ENCODE measurements at places on chromosomes 1 and 21.

GRCh38 chr1:203287109-203287893 lies 18.0 kb upstream of the BTG2 start:
- peak; percentile 47 for DNase-seq

DNA sequence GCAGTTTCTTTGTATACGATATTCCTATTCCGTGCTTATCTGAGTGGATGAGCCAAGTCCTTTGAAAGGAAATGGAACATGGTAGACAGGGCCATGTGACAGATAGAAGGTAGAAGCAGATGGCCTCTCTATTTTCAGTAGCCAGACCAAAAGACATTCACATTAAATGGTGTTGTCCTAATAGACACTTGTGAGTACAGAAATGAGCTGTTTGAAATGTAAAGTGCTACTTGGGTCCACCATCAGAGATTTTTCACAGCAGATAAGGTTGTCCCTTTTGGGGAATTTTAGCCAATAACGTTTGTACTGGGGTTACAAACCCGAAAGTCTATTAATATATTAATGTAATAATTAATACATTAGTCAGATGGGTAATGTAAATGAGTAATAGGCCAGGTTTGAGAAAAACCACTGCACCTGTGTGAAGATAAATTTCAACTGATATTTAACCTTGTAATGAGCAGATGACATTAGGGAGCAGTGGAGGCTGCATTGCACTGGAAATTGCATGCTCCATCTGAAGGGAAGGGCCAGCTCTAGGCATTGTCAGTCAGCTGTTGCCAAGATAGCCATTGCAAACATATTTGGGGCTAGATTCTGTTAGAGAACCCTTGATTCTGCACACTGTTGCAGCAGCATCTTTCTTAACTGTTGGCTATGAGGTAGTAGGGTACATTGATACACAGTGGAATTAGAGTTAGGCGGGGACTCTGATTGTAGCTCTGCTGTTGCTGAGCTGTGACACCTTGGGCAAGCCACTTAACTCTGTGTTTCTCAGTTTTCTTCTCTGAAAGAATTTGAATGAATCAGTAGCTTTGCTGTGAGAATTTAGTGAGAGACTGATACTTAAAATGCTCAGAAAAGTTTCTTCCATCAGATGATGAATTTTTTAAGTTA lies 43.8 kb downstream of the FGGY start:
- no peak for DNase-seq

DNA sequence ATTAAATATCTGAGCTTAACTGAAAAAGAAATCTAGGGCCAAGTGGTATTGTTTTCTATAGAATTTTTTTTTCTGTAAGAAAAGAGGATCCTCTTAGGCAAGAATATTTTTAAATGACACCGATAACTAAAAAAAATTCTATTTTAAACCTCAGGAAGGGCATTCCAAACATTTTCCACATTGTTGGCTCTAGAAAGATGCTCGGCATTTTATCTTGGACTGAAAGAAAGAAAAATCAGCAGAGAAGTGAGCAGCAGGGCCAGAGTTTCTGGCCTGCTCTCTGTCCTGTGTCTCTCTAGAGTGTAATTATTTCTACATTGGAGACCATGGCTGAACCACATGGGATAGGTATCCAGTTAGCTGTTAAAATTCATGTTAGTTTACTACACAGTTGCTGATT lies 192.5 kb upstream of the GREM2 start:
- no peak for DNase-seq

- no peak for DNase-seq
Observed at GRCh38 chr1:114209971-114210370, 56.3 kb upstream of the SYT6 start.

- no peak for DNase-seq
Observed at GRCh38 chr1:204307334-204307883, 52.3 kb downstream of the PLEKHA6 start.

DNA sequence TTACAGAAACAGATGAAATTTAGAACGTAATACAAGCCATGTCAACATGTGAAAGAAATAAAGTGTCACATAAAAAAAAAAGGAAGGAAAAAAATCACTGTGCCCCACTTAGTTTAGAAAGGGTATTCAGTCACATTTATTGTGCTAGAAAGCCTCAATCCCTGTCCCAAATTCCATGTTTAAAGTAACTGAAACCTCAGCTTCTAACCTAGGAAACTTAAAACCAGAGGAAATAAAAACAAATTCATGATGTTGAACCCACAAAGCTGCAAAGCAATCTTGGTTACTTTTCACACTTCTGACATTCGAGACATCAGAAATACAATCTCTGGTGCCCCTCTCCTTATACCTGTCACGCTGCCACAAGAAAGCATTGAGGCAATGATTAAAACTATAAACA lies 101.8 kb downstream of the NBPF12 start:
- DNase-seq, result no peak

- DNase-seq, result no peak
Observed at GRCh38 chr1:28136169-28136921, 40.1 kb downstream of the PTAFR start.

- no peak for DNase-seq
Observed at GRCh38 chr1:246629030-246629429, 62.8 kb downstream of the CNST start.

DNA sequence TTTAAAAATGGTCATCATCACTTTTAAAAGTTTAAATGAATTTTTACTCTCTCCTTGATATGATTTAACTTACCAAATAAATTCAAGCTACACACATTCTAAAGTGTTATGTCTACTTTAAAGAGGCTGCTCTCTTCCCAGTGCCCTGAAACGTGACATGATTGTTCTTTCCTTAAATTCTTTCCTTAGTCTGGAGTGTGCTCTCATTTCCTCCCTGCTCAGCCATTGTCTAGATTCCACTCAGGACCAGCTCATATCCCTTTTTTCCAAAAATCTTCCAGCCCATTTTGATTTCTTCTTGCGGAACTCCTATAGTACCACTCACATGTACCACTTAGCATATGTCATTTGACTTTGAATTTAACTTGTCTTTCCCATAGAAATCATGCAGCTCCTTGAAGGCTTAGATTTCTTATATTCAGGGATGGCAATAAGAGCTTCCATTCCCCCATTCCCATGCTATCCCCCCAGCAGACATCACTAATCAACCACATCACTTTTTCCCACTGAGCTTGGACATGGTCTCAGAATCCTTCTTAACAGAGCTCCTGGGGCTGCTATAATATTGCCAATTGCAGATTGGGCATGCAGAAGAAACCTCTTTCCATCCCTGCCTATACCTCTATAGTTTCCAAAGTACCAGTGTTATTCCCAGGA lies 54.7 kb upstream of the ITPKB start:
- DNase-seq, result no peak

GRCh38 chr21:45990049-45990711 lies 8.6 kb downstream of the COL6A1 start:
- no peak for DNase-seq

DNA sequence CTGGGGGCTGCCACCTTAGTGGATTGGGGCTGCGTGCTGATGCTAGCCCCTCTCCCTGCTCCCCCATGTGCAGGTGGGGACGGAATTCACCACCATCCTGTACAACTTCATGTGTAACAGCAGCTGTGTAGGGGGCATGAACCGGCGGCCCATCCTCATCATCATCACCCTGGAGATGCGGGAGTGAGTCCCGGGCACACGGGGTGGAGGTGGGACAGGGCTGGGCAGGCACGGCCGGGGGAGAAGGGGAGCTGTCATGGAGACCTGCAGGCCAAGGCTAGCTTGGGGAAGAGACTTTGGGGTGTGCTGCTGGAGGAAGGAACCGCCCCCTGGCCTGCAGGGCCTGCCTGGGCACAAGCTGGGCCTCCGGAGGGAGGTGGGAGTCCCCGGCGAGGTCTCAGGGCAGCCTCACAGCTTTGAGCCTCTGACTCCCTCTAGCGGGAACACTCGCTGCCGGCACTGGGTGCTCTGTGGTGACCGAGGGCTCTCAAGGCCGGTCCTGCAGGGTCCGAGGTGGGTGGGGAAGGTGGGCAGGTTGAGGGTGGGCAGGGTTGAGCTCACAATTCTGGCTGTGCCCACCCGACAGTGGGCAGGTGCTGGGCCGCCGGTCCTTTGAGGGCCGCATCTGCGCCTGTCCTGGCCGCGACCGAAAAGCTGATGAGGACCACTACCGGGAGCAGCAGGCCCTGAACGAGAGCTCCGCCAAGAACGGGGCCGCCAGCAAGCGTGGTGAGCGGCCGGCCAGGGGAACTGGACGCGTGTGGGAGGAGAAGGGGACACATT lies 25.0 kb upstream of the CCDC27 start:
- DNase-seq, result no peak
